ENCODE measurements at places on chromosomes 16 and 17.
A peak's percentile ranks its signal among the peaks of the same experiment; 100 is the strongest.

GRCh38 chr16:51497541-51498211, 346.6 kb upstream of the SALL1 start:
- DNase-seq, result no peak

DNA sequence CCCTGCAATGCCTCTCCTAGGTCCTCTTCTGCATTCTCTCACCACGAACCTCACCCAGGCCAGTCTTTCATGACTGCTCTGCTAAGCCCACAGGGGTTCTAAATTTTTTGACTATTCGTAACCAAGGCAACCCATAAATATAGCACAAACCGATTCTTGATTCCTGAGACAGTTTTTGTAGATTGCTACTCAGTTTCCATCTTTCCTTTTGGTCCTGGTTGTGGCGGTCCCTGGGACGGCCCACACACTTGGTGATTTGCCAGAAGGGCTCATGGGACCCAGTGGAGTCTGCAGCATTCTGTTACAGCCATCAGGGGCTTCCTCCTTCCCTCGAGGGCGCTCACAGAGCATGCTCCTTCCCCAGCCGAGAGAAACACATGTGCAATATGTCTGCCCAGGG, 23.4 kb upstream of the MGAT5B start:
- DNase-seq, result no peak

DNA sequence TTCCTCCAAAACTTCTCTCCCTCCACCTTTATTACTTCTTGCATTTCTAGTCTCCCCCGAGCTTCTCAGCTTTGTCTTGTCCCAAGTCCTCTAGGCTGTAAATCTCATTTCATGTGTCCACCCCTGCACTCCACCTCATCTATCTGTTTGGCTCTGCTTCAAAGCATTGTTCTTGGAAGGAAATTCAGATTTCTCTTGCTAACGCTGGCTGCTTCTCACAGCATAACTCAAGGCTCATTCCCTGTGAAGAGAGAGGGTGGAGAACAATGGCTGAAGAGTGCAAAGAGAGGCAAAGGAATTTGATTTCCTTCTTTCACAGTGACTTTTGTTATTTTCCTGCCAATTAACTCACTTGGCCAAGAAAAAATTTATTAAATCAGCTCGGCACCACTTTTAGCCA, 476.5 kb downstream of the TMEM114 start:
- no peak for DNase-seq

GRCh38 chr17:74712301-74712700, 422 bp downstream of the CD300LF start:
- DNase-seq, result no peak

DNA sequence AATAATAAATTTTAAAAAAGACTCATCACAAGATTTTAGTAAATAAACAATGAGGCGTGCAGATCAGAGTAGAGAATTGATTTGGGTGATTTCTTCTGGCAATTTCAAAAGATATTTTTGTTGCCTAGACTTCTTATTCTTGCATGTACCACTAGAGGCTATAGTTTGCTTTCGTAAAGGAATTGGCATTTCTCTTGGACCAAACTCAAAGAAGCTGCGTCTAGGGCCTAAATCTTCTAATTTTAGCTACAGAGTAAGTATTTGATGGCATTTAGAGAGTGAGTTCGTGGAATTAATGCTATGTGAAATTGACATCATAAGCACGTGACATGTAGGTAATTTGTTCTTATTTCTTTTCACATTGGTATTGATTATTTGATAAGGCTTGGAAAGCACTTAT, 24.4 kb upstream of the ABCC11 start:
- no peak for DNase-seq

DNA sequence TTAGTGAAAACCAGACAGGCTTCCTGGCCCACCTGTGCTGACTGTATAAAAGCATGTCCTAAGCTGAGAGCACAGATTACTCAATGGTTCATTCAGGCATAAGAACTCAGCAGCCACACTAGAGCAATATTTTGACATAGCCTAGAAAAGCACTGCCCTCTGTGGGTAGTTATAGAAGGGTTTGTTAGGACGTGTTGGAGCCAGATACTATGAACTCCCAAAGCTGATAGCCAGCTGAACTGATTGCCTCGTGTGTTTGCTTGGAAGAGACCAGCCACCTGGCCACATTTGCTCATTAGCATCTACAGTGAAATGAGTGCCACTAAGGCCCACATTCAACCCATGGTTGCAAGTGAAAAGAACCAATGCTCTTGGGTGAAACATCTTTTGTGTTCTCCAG, 30.8 kb upstream of the ABCA5 start:
- no peak for DNase-seq

DNA sequence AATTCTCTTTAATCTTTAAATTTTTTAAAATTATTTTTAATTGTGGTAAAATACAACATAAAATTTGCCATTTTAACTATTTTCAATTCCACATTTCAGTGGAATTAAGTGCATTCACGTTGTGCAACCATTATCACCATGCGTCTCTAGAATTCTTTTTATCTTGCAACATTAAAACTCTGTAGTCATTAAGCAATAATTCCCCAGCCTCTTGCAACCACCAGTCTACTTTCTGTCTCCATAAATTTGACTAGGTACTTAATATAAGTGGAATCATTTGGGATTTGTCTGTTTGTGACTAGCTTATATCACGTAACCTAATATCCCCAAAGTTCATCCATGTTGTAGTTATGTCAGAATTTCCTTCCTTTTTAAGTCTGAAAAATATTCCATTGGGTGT, 79.1 kb downstream of the TAOK1 start:
- DNase-seq, result peak; percentile 27

GRCh38 chr16:12898551-12898950, 2.8 kb upstream of the SHISA9 start:
- no peak for DNase-seq

DNA sequence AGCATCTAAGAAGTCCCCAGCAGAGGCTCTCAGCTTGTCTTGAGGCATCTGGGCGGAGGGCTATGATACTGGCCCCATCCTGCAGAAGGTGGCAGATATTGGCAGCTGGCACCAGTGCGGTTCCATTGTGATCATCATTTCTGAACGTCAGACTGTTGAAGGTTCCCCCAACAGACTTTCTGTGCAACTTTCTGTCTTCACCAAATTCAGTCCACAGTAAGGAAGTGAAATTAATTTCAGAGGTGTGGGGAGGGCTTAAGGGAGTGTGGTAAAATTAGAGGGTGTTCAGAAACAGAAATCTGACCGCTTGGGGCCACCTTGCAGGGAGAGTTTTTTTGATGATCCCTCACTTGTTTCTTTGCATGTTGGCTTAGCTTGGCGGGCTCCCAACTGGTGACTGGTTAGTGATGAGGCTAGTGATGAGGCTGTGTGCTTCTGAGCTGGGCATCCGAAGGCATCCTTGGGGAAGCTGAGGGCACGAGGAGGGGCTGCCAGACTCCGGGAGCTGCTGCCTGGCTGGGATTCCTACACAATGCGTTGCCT, at the start of gene CIITA:
TSS of gene CIITA (plus strand) at position 404 of the 543 bp plus-strand sequence. CDS start at position 533, 129 bp downstream.
- peak; percentile 96 for DNase-seq

GRCh38 chr16:1174477-1175357, 21.8 kb downstream of the CACNA1H start:
- no peak for DNase-seq

- no peak for DNase-seq
Measured at GRCh38 chr17:82932518-82933310, 92.9 kb upstream of the ZNF750 start.

- DNase-seq, result no peak
Measured at GRCh38 chr17:67712375-67712774, 5.4 kb upstream of the NOL11 start.

- no peak for DNase-seq
Measured at GRCh38 chr16:65667011-65667578, 545.2 kb upstream of the CDH11 start.

GRCh38 chr16:24191876-24192402, 64.2 kb upstream of the CACNG3 start:
- no peak for DNase-seq

DNA sequence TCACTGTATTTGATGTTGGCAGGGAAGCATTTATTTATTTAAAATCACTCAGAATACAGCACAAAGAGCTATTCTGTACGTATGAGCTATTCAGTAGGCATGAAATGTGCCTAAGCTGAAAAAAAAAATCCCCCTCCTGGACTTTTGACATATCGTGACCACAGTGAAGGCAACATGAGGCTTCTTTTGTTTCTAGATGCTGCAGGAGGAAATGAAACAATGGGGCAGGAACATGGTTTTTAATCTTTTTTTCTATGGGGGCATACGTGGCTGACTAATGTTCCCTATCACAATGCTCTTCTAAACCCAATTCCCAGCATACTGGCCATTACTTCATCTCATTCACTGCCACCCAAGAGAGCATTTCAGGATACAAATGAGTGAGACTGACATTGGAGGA, 191.0 kb upstream of the PMFBP1 start:
- no peak for DNase-seq

DNA sequence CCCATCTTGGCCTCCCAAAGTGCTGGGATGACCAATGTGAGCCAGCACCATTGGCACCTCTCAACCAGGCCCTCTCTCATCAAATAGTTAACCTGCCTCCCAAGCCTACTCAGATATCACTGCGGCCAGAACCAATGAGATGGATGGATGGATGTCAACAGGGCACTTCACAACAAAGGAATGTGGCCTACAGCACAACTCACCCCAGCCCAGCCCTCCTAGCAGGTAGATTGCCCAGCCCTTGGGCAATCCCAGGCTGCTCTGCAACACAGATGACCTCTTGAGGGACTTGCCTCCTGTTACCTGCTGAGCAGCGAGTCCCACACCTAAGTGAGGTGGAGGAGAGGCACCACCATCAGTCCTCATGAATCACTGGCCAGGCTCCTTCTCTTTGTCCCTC, 22.6 kb upstream of the KIFC3 start:
- DNase-seq, result no peak

DNA sequence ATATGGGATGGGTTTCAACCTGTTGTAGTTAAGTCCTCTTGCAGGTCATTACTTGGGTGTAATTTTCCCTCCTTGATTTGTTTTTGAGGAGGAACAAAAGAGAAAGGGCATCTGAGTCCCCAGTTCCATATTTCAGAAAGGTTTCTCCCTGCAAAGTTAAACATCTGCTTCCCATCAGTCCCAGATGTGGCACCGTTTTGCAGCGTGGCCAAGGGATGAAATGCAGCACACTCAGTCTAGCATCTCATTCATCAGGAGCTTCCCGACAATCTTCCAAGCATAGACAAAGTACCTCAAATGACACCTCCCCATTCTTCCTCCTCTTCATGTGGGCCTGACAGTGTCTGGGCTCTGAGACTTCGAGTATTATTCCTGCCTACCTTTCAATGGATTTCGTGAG, 363.7 kb upstream of the SOX9 start:
- no peak for DNase-seq

DNA sequence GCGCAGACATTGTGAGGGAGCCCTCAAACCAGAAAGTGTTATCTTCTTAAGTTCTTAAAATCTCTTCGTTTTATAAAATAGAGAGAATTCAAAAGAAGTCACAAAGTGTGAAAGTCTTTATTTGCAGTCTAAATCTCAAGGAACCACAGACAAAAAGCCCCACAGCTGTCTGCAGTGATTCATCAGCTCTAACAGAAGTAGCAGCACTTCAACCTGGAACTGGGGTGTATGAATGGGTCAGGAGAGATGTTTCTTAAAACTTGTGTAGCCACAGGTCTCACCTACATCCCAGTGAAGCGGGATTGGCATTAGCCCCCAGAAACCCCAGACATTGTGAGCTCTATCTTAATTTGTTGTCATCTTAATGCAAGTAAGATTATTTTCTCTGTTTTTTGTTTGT, 61.1 kb downstream of the CDYL2 start:
- no peak for DNase-seq

GRCh38 chr17:3978421-3979289, 14.4 kb upstream of the ATP2A3 start:
- no peak for DNase-seq

GRCh38 chr17:74677558-74678466, 34.9 kb downstream of the CD300LF start:
- no peak for DNase-seq

DNA sequence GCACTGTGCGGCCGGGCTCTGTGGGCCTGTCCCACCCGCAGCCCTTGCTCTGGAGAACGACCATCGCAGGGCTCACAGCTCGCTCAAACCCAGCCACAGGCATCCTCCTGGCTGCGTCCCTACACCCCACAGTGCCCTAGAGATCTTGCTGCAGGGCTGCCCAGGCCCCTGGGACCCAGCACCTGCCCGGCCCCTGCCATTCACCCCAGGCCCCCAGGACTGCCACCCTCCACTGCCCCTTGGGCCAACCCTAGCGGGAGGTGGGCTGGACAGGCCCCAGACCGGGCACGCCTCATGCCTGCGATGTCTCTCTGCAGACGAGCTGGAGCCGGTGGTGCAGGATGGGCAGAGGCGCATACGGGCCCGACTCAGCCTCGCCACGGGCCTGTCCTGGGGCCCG, 56.1 kb upstream of the ZC3H18 start:
- no peak for DNase-seq

DNA sequence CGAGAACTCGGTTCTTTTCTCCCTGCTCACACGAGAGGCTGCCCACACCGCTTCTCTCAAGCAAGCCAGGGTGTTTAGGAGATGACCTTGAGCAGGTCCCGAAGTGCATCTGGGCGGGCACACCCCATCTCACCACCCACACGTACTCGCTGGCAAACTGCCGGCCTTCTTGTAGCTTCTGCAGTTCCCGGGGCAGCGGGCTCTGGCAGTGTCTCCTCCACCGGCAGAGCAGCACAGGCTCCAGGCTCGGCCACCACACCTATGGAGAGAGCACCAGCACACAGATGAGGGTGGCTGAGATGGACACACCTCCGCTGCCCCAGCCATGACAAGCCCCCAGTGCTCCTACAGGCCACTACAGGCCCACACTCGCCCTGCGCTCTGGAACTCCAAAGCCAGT, 23.5 kb downstream of the ZNF276 start:
- no peak for DNase-seq

GRCh38 chr16:82682767-82683166, 56.0 kb downstream of the CDH13 start:
- DNase-seq, result no peak

- DNase-seq, result no peak
Measured at GRCh38 chr17:40100419-40100668, at the start of gene NR1D1. Gene NR1D1 (minus strand): TSS chr17:40100589. CDS start chr17:40100094, 495 bp downstream.

GRCh38 chr16:12255473-12255872, 278.9 kb downstream of the SNX29 start:
- DNase-seq, result no peak

GRCh38 chr17:74805591-74805991, 29.4 kb upstream of the NAT9 start:
- no peak for DNase-seq

Data from HL-60 (cell line).